ENCODE measurements at places on chromosomes 16 and 17.

GRCh38 chr17:7119314-7119713 lies 4.7 kb upstream of the ASGR2 start:
- DNase-seq: no peak

DNA sequence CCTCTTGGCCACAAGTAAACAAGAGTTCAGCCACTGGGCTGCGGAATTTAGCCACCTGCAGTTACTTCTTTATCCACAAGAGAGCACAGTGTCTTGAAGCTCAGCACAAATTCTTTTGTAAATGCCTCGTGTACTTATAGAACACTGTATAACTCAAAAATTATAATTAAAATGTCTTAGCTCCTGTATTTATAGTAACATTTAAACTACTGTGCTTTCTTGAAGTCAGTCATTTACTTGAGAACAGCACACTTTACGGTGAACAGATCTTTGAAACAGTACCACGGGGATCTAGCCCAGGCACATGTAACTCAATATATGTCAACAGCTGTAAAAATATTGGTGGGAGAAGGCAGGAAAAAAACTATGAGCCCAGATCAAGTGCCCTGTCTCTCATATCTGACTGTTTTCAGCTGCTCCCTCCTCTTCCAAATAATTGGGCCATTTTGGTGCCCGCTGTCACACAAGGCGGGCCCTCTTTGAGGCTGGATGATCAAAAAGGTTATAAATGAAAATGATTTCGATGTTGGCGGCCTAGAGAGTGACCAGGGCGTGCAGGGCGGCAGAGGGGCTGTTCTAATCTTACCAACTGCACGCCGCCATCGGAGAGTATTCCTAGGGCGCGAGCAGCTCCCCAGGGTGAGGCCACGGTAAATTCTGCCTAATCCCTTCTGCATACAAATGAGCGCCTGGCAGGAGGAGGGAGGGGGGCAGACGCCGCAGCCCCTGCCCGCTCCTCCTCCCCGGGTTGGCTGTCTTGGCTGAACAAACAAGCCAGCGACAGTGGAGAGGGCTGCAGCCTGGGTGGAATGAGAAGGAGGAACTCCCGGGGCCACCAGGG lies 183.2 kb downstream of the C16orf78 start:
- DNase-seq: no peak

- no peak for DNase-seq
These were observed 274.1 kb downstream of the CPPED1 start for GRCh38 chr16:12529582-12529981.

- DNase-seq: no peak
These were observed 170.7 kb downstream of the CYB561 start for GRCh38 chr17:63275318-63275970.

DNA sequence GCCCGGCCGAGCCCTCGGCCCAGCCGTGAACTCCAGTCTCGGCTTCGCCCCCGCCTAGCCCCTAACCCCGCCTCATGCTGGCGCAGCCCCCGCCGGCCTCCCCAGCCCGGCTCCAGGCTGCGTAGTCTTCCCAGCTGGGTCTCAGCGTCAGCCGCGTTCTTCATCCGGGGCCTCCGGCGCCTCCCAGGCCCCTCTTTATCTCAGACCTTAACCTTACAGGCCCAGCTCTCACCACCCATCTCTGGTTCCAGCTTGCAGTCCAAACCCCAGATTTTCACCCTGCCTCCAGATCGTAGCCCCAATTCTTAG lies at the start of gene PROCA1:
Gene PROCA1, minus strand, starts transcription at position 166 of the 309 bp plus-strand sequence. CDS start 228 bp downstream, outside the sequence.
- no peak for DNase-seq

- no peak for DNase-seq
These were observed 536.1 kb downstream of the XYLT1 start for GRCh38 chr16:16934660-16935059.

GRCh38 chr16:25606069-25606468 lies 85.7 kb upstream of the HS3ST4 start:
- DNase-seq: no peak

- DNase-seq: no peak
These were observed 2.5 kb downstream of the ADPRM start for GRCh38 chr17:10699856-10700255.

GRCh38 chr17:13989138-13989537 lies 80.2 kb upstream of the COX10 start:
- DNase-seq: no peak

GRCh38 chr17:54770836-54771235 lies 129.8 kb upstream of the TOM1L1 start:
- DNase-seq: no peak

DNA sequence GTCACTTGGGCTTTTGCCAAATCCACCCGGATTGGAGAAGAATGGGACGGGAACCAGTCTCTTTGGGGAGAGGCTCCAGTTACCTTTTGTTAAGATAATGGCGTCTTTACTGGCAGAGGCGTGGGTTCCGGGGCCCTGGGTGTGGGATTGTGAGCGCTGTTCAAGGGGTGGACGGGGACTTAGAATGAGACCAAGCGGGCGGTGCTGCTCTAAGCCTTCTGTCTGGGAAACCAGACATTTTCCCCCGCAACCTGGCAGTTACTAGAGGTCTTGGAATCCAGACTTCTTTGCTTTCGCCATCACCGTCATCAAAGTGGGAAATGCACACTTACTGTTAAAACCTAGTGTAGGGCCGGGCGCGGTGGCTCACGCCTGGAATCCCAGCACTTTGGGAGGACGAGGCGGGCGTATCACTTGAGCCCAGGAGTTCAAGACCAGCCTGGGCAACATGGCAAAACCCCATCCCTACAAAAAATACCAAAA lies 706 bp downstream of the TEN1 start:
- DNase-seq: no peak

DNA sequence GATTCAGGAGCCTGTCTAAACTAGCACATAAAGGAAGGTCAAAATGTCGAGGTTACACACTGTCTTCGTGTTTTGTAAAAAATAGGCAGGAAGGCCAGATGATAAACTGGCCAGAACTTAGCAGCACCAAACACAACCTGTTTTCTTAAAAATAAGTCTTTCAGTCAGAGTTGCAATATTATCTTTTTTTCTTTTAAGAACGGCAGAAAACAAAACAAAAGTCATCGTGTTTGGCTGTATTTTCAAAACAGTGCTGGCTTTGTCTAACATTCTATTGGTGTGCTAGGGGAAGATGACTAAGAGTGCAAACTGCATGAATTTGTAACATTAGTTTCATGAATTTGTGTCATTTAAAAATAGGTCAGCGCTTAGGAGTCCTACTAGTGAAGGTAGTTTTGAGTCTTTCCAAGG lies 5.3 kb downstream of the MAF start:
- DNase-seq: no peak

DNA sequence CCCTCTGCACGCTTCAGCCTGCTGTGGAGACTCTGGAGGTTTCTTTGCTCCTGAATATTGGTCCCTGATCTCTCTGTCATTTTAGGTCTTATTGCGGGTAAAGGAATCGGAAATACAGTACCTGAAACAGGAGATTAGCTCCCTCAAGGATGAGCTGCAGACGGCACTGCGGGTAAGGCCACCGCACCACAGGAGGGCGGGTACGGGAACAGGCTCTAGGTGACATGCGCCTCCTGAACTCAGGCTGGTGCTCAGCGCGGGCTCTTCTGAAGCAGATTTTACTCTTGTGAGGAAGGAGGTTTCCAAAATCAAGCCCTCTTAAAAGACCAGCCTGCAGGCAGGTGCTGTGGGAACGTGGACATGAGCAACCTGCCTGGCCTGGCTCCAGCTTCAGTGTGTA lies 29.8 kb downstream of the PLD6 start:
- no peak for DNase-seq

GRCh38 chr16:82657239-82657638 lies 30.5 kb downstream of the CDH13 start:
- DNase-seq: no peak

- DNase-seq: no peak
These were observed 764 bp upstream of the SMURF2 start for GRCh38 chr17:64662774-64663367.

DNA sequence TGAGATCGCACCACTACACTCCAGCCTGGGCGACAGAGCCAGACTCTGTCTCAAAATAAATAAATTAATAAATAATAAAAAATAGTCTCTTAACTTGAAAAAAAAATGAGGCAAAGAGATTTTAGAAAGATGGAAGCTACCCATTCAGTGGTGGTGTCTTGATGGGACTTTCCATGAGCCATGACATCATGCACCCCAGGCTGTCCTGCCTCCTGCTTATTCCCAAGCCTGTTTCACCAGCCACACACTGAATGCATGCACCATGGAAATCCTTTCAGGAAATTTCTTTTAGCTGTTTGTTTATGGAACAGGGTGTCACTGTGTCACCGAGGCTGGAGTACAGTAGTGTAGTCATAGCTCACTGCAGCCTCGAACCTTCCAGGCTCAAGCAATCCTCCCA lies 8.9 kb upstream of the DLX3 start:
- no peak for DNase-seq

DNA sequence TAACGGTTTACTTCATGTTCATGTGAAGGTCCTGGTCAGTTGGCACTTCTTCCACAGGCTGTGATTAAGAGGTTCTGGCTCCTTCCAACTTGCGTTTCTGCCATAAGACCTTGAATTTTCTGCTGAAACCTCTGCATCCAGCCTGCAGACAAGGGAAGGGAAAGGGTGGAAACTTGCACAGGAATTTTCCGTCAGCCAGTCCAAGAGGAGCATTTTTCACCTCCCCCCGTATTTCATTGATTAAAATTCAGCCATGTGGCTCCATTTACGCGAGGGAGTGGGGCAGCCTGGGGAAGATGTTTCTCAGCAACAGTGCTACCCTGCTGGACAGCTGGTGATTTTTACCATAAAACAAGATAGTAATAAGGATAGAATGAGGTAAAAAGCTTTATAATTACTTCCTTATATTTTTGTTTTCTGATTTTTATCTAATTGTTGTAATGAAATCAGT lies 101.5 kb upstream of the SMIM36 start:
- no peak for DNase-seq

DNA sequence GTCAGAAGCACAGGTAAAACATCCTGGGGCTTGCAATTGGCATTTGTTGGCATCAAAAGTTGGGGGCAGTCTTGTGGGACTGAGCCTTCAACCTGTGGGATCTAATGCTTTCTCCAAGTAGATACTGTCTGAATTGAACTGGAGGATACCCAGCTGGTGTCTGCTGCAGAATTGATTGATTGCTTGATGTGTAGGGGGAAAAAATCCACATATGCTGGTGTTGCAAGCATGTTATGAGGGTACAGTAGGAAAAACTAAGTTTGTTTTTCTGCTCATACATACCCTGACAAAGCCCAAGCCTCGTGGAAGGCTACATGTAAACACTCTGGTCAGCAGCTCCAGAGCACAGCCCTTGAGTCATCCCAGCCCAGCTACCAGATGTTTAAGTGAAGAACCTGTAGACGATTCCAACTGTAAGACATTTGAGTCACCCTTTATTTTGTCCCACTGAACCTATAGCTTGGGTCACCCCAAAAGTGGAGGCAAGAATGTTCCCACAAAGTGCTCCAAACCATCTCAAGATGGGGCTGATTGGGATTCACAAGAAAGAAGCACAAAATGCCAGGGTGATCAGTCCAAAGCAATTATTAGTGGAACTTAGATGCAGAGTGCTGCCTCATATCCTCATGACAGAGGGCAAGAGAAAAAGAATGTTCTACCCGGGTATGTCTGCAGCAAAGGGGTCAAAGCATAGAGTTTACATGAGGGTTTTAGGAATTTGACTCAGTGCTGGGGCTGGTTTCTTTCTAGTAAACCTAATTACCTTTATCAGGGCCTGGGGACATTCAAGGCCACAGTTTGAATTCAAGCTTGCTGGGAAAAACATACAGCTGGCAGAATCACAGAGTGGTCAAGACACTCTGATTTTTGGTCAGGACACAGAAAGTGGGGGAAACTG lies 9.6 kb upstream of the APPBP2 start:
- no peak for DNase-seq

Measured in lower leg skin (tissue), 4 donors.